Dorsolateral prefrontal cortex (tissue), 122 donors: ENCODE measurements at places on chromosomes 7 and 10. TPM values are rescaled to one million over a fixed set of nuclear protein-coding genes. Genes with fewer than 3 reads are reported as not detected.

DNA sequence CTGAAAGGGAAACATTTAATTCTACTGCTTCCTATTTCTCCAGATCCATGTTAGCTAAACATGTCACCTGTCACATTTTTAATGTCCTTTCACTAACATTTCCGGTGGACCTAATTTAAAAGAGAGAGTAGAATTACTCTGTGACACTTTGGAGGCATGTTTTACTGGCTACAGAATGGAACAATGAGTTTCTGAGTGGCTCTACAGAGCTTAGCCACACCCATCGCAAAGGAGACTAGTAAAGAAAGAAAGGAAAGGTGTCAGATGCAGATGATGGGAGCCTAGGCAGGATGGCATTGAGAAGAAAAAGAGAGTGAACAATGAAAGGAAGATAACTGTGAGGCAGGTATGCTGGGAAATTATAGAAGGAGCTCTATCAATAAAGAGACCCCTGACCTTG is 35.9 kb downstream of the NDUFB2 start:
- no peak for DNase-seq

- no peak for DNase-seq
These were observed 35.3 kb upstream of the IFRD1 start for GRCh38 chr7:112414855-112415490.

GRCh38 chr7:115005953-115006352 is 84.1 kb downstream of the MDFIC start:
- DNase-seq = no peak

GRCh38 chr10:6173203-6173602 is 29.5 kb upstream of the PFKFB3 start:
- DNase-seq = no peak

GRCh38 chr10:92946491-92946890 is 98.2 kb downstream of the EXOC6 start:
- no peak for DNase-seq

DNA sequence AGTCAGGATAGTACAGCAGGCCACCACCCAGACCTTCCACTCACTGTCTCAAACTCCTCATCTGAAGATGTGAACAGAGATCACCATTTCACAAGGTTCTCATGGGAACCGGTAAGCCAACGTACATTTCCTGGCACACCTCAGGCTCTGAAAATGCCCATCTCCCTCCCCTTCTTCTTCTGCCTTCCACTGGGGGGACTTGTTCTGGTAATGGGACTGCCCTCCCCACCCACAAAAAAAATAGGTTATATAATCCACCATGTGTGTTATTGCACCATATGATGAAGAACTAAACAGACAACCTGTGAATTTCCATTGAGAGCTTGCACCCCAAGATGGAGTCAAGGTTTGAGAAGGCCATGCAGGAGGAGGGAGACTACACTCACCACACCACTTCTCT is 42.1 kb upstream of the IKZF1 start:
- DNase-seq = no peak

CALD1 gene
- total RNA-seq = 44.7 TPM

- DNase-seq = no peak
These were observed 47.4 kb downstream of the ALOX5 start for GRCh38 chr10:45421221-45422097.

DNA sequence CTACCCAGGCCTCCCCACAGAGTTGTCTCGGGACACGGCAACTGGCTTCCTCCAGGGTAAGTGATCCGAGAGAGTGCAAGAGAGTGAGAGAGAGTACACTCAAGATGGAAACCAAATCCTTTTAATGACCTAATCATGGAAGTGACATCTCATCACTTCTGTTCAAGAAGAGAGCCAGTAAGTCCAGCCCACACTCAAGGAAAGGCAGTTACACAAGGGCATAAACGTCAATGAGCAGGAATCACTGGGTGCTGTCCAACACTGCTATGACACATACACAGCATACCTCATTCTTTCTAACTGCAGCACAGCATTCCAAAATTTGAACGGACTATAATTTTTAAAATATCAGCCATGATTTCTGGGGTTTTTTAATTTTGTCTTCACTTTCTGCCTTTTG is 29.3 kb upstream of the OSBPL3 start:
- no peak for DNase-seq

ADCY1 gene
- 178 TPM for total RNA-seq

DNA sequence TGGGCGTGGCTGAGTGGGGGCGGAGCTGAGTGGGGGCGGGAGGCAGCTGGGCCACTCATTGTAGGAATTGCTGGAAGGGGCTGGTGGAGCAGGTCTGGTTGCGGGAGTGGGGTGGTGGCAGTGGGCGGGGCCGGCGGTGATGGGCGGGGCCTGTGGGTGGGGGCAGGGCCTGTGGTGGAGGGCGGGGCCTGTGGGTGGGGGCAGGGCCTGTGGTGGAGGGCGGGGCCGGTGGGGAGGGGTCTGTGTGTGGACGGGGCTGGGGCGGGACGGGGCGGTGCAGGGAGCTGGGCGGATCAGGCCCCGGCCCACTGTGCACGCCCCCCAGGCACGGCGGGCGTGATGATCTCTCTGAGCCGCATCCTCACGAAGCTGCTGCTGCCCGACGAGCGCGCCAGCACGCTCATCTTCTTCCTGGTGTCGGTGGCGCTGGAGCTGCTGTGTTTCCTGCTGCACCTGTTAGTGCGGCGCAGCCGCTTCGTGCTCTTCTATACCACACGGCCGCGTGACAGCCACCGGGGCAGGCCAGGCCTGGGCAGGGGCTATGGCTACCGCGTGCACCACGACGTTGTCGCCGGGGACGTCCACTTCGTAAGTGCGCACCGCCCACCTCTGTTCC is 14.0 kb downstream of the SLC29A4 start:
- no peak for DNase-seq

MKI67 gene
- 0.53 TPM for total RNA-seq

GRCh38 chr10:500876-501275 is 188.6 kb downstream of the DIP2C start:
- no peak for DNase-seq

DNA sequence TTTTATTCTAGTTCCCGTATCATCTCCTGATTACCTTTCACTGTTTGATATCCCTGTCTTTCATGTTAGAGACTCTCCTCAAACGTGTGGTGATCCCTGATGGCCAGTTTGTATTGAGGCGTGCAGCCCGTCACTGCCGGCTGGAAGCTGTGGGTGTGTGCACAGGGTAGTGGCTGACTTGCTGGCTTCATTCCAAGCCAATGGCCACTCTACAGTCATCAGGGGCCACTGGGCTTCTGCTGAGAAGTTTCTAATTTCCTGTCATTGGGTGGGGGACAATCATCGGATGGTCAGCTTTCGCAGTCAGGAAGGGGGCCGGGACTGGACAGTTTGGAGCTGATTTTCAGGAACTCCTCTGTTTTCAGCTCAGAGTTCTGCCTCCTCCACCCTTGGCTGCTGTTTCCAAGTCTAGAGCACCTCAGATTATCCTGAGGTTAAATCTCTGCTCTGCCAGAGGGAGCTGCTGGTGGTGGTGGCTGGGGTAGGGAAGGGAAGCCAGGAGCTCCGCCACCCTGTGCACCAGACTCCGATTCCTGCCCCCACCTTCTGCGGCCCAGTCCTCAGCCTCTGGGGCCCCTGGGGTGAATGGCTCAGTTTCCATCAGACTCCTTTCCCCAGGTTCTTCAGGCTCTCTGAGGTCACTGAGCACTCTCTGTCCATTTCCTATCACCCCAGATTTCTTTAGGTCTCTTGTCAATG is 34.9 kb downstream of the BAIAP2L1 start:
- no peak for DNase-seq

DNA sequence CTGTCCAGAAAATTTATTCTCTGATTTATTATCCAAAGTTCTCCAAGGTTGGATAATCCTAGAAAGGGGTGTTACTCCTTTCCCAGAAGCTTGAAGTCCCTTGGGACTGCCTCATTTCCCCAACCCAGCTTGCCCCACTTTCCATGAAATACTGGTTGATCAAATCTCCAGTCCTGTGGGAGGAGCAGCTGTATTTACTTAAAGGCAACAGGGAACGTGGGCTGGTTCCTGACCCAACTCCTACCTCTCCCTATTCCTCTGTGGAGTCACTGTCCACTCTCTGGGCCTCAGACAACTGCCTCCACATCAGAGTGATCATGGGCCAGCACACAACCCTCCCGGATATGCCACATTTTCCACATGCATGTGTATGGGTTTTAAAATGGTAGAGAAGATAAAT is 166.2 kb upstream of the PRR15 start:
- DNase-seq = no peak

- DNase-seq = no peak
These were observed 747.9 kb upstream of the GALNT17 start for GRCh38 chr7:70384024-70384423.

GRCh38 chr10:86204421-86205305 is 161.9 kb downstream of the GRID1 start:
- DNase-seq = no peak

DNA sequence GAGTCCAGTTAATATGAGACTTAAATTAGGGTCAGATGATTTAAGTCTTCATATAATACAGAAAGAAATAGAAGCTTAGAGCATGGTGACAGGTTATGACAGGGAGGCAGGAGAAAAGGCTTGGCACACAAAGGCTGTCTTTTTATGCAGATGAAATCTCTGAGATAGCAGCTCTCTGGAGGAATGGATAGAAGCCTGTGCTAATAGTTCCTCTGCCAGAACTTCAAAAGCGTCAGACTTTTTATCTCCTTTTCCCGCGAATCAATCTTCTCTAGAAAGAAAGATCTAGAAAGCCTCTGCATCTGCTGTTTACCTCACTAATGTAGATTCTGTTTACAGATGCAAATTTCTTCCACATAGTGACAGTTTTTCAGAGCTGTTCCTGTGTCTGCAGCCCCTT is 1106.2 kb downstream of the XPNPEP1 start:
- no peak for DNase-seq

ZFAND4 gene
- total RNA-seq = 9.9 TPM

CHST12 gene
- 47.6 TPM for total RNA-seq

GRCh38 chr7:148437043-148437442 is 153.5 kb upstream of the C7orf33 start:
- DNase-seq = no peak
